ENCODE measurements at places on chromosomes 6 and 20.

DNA sequence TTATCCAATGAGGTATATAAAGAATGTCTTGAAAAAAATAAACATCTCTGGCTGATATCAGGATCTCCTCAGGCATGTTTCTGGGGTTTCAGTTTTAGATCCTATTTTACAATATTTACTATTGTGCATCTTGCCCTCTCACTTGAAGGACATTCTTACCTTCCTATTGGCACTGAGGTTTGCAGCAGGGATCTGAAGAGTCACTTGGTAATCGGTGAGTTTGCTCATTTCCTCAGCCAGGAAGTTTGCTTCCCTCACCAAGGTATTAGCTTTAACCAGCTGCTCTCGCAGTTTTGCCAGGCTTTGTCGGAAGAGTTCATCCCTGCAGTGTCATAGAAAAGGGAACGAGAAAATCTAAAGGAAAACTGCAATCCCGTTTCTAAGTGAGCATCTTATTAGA lies 101.9 kb upstream of the NUP153 start:
- DNase-seq = no peak

GRCh38 chr6:163212123-163212522 lies 202.4 kb upstream of the QKI start:
- DNase-seq = no peak

GRCh38 chr6:4460586-4461475 lies 315.4 kb upstream of the CDYL start:
- DNase-seq = no peak

DNA sequence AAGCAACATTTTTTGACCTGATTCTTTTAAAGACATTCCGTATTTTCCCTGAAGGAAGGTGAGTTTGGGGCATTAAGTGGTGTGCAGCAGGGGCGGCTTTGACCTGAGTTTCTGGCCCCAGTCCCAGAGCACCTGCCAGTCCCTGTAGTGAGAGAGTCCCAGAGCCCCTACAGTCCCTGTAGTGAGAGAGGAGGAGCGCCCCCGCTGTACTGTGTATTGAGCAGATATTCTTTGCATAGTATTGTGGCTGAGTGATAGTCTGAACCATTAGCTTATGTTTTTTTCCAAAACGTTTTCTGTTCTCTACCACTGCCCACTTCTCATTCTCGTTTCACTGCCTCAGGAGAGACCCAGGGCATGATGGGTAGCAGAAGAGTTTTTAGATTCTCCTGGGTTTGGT lies 17.2 kb upstream of the SH3BGRL2 start:
- no peak for DNase-seq

GRCh38 chr6:81768150-81768942 lies 15.9 kb upstream of the TENT5A start:
- DNase-seq = no peak

GRCh38 chr20:20440886-20441658 lies 73.2 kb downstream of the INSM1 start:
- peak; percentile 16 for DNase-seq

GRCh38 chr20:58884966-58885365 lies 32.5 kb downstream of the GNAS start:
- peak; percentile 56 for DNase-seq

- DNase-seq = no peak
These were observed 580.4 kb downstream of the EYS start for GRCh38 chr6:65126667-65127066.

GRCh38 chr6:117467876-117468275 lies 14.6 kb upstream of the DCBLD1 start:
- DNase-seq = no peak

DNA sequence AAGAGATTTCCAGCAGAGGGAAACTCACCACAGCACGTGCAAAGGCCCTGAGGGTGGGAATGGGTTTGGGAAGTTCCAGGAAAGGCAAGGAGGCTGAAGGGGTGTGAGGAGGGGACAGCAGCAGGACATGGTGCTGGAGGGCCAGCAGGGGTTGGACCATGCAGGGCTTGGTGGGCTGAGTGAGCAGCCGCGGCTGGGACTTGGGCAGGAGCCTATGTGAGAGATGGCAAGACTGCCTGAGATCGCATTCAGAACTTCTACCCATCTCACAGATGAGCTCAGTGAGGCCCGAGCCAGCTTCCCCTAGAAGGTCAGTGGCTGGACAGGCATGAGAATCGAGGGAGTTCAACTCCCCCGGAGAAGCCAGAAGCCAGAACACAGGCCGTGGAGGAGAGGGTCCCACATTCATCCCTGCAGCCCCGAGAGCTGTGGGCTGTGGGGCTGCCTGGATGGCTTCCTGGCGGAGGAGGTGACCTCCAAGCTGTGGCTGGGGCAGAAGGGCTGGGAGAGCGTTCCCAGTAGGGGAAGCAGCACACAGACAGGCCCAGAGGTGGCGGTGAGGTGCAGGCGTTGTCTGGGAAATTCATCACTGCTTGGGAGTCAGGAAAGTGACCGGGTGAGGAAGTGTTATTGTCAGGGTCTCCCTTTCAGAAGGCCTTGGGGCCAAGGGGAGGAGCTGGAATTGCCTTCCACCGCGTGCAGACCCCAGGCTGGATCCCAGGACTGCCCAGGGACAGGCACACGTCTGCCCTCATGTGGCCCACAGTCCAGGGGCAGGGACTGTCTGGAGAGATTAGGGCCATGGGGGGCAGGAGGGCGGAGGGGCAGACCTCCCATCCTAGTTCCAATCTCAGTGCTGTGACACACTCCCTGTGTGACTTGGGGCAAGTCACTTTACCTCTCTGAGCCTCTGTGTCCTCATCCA lies 103.8 kb downstream of the CEBPB start:
- DNase-seq = no peak

- DNase-seq = peak; percentile 23
These were observed at the start of gene AFDN for GRCh38 chr6:167826896-167827582. AFDN (plus strand) TSS chr6:167826911; CDS start chr6:167827133, 222 bp downstream.

- no peak for DNase-seq
These were observed 69.2 kb upstream of the SMIM29 start for GRCh38 chr6:34317882-34318498.

- DNase-seq = no peak
These were observed 632.7 kb upstream of the ID4 start for GRCh38 chr6:19204445-19204844.

DNA sequence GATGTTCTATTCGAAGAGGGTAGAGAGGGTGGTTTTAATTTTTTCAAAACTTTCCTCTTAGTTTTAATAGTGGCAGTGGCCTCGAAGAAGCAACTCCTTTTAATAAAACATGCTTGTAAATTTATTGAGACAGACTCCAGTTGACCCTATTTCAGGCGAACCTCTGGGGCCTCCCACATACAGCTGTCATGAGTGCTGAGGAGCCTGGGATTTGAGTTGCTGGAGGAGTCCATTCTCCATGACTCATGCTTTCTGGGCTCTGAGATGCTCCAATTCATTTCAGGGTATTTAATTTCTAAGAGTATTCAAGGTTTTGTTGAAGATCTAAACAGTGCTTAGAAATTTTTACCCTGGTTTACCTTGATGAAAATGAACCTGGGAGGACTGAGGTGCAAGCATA lies 580.4 kb downstream of the CBLN4 start:
- DNase-seq = no peak

GRCh38 chr20:57508381-57508780 lies 16.6 kb downstream of the CTCFL start:
- DNase-seq = no peak

- DNase-seq = no peak
These were observed 212.6 kb downstream of the KIF16B start for GRCh38 chr20:16360668-16361067.

DNA sequence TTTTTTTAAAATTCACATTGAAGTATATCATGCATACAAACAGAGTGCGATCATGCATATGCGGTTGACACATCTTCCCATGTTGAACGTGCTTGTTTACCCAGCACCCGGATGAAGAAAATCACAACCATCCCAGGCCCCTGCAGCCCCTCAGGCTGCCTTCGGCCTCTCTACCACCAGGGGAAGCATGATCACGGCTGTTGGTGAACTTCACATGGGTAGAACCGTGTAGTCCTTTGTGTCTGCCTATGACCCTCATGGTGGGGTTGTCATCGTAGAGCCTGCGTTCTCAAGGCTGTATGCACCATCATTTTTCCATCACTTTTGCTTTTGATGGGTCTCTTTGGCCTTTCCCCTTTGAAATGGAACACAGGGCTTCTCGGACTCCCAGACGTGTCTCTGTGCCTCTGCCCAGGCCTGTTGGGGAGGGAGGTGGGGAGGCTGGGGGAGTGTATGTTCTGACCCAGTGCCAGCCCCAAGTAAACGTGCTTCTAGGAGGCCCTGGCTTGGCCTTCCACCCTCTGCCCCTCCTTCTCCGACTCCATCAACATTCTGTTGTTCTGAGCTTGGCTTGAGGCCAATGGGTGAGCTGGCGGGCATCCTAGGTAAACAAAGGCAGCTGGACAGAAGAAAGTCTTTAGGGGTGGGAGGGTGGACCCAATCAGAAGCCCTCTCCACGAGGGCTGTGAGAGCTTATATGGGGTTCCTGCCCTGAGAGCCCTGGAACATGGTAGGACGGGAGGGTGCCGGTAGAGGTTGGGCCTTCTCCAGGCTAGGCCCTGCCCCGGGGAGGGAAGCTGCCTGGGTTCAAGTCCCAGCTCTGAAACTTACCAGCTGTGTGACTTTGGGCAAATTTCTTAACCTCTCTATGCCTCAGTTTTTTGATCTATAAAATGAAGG lies 39.7 kb downstream of the TGM2 start:
- DNase-seq = no peak

DNA sequence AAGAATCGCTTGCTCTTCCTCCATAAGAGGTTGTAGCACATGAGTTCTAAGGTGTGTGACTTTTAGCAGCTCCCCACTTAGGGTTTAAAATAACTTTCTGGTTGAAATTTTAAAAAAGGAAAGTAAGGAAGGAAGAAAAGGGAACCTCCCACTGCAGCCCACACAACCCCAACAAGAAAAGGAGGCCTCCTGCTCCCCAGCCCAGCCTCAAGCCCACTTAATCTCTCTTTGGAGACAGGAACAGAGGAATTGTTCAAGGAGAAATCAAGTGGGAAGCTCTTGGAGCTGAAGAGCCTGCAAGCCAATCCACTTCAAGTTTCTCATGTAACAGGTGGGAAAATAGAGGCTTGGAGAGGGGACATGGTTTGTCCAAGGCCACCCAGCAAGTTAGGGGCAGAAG lies 39.1 kb upstream of the PREX1 start:
- DNase-seq = no peak

DNA sequence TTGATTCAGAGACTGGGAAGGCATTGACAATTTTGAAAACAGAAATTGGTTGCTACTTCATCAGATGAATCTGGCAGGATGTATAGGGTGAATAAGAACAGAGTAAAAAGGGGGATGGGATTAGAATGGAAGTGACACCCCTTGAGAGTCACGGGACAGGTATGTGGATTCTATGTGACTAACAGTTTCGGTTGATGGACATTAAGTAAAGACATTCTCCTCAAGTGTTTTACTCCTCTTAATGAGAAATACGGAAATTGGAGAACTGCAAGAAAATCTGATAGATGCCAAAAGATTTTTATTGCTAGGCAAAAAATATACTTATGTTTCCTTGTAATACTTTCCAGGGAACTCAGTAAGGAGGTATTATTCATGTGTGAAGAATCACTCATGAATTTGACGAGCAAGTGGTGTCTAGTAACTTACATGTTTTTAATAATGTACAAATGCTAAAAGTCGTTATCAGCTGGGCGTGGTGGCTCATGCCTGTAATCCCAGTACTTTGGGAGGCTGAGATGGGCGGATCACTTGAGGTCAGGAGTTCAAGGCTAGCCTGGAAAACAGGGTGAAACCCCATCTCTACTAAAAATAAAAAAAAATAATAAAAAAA lies 135.8 kb downstream of the KIF16B start:
- DNase-seq = no peak

DNA sequence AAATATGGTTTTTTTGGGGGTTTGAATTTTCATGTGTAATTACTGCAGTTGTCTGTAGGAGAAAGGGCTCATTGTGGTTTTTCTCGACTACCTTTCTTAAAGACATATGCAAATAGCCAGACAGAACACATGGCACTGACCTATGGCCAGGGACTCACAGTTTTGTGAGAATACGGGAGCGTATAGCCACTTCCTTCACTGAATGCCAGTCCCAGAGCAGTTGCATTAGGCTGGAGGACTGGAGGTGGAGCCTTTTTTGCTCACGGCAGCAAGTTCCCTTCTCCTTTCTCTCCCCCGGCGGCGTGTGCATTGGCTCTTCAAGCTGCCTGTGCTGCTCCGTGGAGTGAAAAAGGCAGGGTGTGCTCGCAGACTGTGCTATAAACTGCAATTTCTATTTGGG lies 114.9 kb downstream of the AKAP7 start:
- DNase-seq = peak; percentile 65

DNA sequence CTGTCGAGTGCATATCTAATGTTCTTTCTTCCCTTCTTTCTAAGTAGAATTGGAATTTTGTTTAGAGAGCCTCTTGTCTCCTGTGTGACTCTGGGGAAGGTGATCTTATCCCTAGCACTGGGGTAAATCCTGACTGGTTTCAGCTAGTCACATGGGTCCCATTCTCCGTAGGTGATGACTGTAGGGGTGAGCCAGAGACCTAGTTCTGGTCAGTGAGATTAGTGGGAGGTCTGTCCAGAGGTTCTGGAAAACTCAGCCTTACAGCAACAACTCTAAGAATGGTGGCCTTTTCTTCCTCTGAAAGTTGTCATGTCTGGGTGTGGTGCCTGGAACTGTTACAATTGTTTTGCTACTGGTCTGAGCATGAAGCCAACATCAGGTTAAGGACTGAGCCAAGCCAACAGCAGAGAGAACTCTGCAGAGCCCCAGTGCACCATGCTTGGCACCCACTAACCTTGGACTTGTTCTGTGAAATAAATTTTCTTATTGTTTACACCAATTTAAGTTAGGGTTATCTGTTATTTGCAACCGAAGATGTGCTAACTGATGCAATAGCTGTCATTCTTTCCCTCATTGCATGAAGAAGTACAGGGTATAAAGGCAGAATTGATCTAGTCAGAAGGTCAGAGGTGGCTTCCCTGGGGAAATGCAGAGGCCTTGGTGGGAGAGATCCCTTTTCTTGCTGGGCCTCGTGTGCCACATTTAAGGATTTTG lies 56.8 kb upstream of the TULP4 start:
- DNase-seq = no peak

- DNase-seq = no peak
These were observed 401.0 kb downstream of the PAX1 start for GRCh38 chr20:22106308-22106938.
